Stomach (tissue), 19 donors: ENCODE measurements at places on chromosomes 2 and 18.
A peak's percentile ranks its signal among the peaks of the same experiment; 100 is the strongest.

DNA sequence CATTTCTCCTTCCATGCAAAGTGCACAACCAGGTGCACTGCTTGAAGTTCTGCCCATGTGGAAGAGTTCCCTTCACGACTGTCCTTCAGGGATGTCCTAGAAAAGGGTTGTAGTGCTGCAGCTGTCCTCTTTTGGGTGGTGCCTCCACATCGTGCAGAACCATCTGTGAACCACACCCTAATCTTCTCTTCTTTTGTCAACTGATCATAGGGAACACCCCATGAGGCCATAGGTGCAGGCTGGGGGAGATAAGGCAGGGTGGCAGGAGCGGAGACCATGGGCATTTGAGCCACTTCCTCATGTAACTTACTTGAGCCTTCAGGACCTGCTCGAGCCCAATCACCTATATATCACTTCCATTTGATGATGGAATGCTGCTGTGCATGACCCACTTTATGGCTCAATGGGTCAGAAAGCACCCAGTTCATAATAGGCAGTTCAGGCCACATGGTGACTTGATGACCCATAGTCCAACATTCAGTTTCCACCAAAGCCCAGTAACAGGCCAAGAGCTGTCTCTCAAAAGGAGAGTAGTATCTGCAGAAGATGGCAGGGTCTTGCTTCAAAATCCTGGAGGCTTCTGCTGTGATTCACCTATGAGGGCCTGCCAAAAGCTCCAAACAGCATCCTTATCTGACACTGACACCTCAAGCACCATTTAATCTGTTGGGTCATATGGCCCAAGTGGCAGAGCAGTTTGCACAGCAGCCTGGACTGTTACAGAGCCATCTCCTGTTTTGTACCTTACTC lies 84.7 kb upstream of the CYRIA start:
- no peaks in the 10 kb centered on the region for H3K27me3 ChIP-seq
- DNase-seq, result no peak
- H3K36me3 ChIP-seq, result no peaks in the 10 kb centered on the region
- no peak overlapping the region for H3K27ac ChIP-seq

DNA sequence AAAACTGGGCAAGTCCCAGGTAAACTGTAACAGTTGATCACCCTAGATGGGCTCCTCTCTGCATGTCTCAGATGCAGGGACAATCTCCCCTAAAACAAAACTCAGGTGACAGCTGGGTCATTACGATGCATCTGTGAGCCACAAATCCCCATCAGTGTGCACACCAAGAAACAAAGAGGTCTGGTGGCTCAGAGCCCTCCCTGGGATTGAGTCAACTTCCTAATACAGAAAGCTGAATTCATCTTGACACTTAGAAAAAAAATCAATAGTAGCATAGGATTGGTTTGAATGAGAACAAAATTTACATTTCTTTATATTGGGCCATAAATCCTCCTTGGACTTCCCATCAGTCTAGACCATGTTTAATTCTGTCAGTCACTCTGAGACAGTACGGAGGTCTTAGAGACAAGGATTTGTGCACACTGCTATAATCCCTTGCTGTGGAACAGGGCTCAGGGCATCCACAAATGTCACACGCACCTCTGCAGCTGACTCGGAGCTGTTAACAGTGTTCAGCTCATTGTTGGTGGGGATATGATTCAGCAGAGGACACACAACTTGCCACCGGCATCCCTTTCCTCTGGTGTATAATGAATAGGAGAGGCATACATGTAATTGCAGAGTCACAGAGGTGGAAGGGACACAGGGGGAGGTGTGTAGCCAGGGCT lies 44.5 kb upstream of the DAPL1 start:
- no peak for DNase-seq
- H3K36me3 ChIP-seq, result no peaks in the 10 kb centered on the region
- peaks cover 15% of the 10 kb centered on the region for H3K4me1 ChIP-seq

GRCh38 chr2:231583982-231584381 lies 8.7 kb upstream of the TEX44 start:
- H3K36me3 ChIP-seq, result no peaks in the 10 kb centered on the region
- no peak for DNase-seq
- H3K27me3 ChIP-seq, result no peaks in the 10 kb centered on the region
- H3K4me3 ChIP-seq, result no peak overlapping the region

DNA sequence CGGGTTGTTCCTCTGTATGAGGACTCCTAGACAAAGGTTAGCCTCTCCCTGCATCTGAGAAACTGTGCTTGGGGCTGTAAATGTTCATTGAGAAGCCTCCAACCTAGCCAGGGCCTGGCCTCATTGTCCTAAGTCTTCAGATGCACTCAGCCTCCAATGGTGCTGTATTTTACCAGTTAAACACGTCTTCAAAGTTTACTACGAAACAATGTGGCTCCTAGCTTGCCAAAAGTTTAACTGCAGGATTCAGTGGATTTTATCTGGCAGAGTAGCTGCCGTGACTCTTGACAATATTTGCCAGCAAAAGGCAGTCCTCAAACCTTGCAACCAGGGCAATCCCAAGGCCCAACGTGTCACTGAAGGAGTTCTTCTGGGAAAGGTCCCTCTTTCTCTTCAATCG lies 1.1 kb downstream of the PID1 start:
- H3K27ac ChIP-seq, result no peak overlapping the region
- DNase-seq, result peak; percentile 6
- no peaks in the 10 kb centered on the region for H3K36me3 ChIP-seq
- H3K27me3 ChIP-seq, result no peaks in the 10 kb centered on the region
- H3K4me1 ChIP-seq, result peaks cover 27% of the 10 kb centered on the region
- H3K4me3 ChIP-seq, result peak overlapping the region; percentile 74
